Osteocyte (in vitro differentiated cells): ENCODE measurements at places on chromosomes 12 and 14. TPM values are rescaled to one million over a fixed set of nuclear protein-coding genes. Genes with fewer than 3 reads are reported as not detected.
A peak's percentile ranks its signal among the peaks of the same experiment; 100 is the strongest.

SPIC gene
- not detected in 2 replicates for total RNA-seq

SYNDIG1L gene
- total RNA-seq, result 0.26 TPM in 1 of 2 replicates, not detected in the other

INHBC gene
- not detected in 2 replicates for total RNA-seq

ITGB7 gene
- total RNA-seq, result 0.83 TPM in 1 of 2 replicates, not detected in the other

DCAF4 gene
- 14.3 and 17.5 TPM in 2 replicates for total RNA-seq

PLEKHG7 gene
- not detected in 2 replicates for total RNA-seq

GRCh38 chr12:1504304-1504894 lies 90.0 kb downstream of the FBXL14 start:
- H3K4me3 ChIP-seq, result no peak overlapping the region
- H3K27ac ChIP-seq, result no peak overlapping the region
- peaks cover 22% of the 10 kb centered on the region for H3K4me1 ChIP-seq
- H3K27me3 ChIP-seq, result no peaks in the 10 kb centered on the region

- no peaks in the 10 kb centered on the region for H3K27me3 ChIP-seq
- no peak for DNase-seq
- H3K4me1 ChIP-seq, result peaks cover 59% of the 10 kb centered on the region
- H3K4me3 ChIP-seq, result no peak overlapping the region
- no peak overlapping the region for H3K27ac ChIP-seq
- no peaks in the 10 kb centered on the region for H3K36me3 ChIP-seq
These were observed 176.7 kb downstream of the DACT1 start for GRCh38 chr14:58814466-58814865.

DNA sequence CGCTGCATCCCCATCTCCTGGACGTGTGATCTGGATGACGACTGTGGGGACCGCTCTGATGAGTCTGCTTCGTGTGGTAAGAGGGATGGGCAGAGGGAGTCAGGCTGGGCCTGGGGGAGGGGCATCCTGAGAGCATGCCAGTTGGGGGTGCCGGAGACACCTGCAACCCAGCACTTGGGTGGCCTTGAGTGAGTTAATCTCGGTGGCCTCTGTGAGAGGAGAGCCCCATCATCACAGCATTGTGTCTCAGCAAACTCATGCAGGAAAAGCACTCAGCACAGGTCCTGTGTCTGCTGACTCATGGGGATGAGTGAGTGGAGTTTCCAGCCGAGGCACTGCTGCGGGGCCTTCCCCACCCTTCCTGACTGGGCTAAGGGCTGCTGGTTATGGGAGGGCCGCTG lies 19.6 kb upstream of the LRP1-AS start:
- no peak overlapping the region for H3K27ac ChIP-seq
- H3K4me3 ChIP-seq, result no peak overlapping the region
- no peaks in the 10 kb centered on the region for H3K27me3 ChIP-seq
- no peak for DNase-seq

GRCh38 chr12:127231371-127231770 lies 1035.6 kb upstream of the TMEM132C start:
- no peaks in the 10 kb centered on the region for H3K36me3 ChIP-seq
- no peaks in the 10 kb centered on the region for H3K27me3 ChIP-seq
- H3K4me1 ChIP-seq, result peaks cover 8% of the 10 kb centered on the region
- H3K4me3 ChIP-seq, result no peak overlapping the region
- DNase-seq, result no peak

DNA sequence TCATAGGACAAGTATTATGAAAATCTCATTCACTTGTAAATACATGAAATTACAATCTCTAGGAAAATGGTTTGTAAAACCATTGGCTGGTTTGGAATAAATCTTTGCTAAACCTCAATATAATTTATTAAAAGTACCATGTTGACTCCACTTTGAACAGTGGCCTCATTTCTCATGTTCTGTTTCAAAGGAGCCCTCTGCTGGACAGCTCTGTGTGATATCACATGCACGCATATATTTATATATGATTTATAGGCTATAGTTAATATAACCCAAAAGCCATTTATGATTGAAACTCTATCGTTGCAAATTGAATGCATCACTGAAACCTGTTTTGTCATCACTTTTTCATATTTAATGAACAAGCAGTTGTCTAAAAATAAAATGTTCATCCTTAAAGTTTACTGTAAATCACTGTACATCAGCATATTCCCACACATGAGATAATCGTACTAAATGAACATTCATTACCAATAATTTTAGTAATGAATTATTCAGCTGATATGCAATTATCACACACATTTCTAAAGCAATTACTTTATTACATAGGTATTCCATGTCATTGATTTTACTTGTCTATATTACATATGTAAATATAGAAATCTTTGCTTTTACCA lies 493.8 kb downstream of the NPAS3 start:
- DNase-seq, result no peak
- no peaks in the 10 kb centered on the region for H3K4me1 ChIP-seq
- H3K27me3 ChIP-seq, result peaks cover 11% of the 10 kb centered on the region

DNA sequence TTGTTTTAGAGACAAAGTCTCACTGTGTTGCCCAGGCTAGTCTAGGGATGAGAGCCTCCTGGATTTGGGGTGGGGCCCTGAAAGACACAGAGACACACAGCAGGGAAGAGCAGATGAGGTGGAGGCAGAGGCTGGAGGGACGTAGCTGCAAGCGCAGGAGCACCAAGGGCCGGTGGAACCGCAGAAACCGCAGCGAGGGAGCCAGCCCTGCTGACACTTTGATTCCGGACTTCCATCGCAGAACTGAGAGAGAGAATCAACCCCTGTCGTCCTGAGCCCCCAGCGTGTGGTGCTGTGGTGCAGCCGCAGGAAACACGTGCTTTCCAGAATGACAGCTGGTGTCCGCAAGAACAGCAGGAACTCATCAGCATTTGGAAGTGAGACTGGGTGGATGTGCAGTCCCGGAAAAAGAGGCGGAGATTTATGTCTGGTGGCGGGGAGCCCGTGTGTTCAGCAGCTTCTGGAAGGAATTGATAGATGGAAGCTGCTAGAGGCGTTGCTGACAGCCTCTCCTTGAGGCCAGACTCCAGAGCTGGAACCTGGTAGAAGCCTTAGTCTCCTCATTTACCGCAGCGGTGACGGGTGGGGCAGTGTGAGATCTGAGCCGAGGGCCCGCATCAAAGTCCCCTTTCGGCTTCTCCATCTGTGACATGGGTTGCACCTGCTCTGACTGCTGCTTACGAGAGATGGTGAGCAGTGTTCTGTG lies 21.9 kb upstream of the KLC1 start:
- no peaks in the 10 kb centered on the region for H3K27me3 ChIP-seq
- peak overlapping the region; percentile 58 for H3K27ac ChIP-seq

GRCh38 chr12:20232931-20233675 lies 135.2 kb upstream of the PDE3A start:
- no peaks in the 10 kb centered on the region for H3K36me3 ChIP-seq
- no peak overlapping the region for H3K4me3 ChIP-seq
- DNase-seq, result no peak
- no peak overlapping the region for H3K27ac ChIP-seq
- no peaks in the 10 kb centered on the region for H3K4me1 ChIP-seq

GRCh38 chr14:90903101-90903500 lies 86.9 kb upstream of the TTC7B start:
- no peak overlapping the region for H3K27ac ChIP-seq
- H3K4me3 ChIP-seq, result no peak overlapping the region
- H3K4me1 ChIP-seq, result no peaks in the 10 kb centered on the region
- H3K36me3 ChIP-seq, result no peaks in the 10 kb centered on the region
- DNase-seq, result no peak

- DNase-seq, result no peak
- no peak overlapping the region for H3K4me3 ChIP-seq
- no peaks in the 10 kb centered on the region for H3K36me3 ChIP-seq
- H3K4me1 ChIP-seq, result no peaks in the 10 kb centered on the region
These were observed 50.9 kb upstream of the INSM2 start for GRCh38 chr14:35482994-35483515.

GRCh38 chr14:99450266-99450665 lies 30.4 kb downstream of the SETD3 start:
- H3K27me3 ChIP-seq, result no peaks in the 10 kb centered on the region
- DNase-seq, result no peak
- H3K4me3 ChIP-seq, result no peak overlapping the region
- H3K36me3 ChIP-seq, result peaks cover 39% of the 10 kb centered on the region
- H3K27ac ChIP-seq, result no peak overlapping the region

GRCh38 chr14:70935135-70935534 lies 27.9 kb downstream of the PCNX1 start:
- H3K27me3 ChIP-seq, result no peaks in the 10 kb centered on the region
- H3K4me3 ChIP-seq, result no peak overlapping the region
- peaks cover 32% of the 10 kb centered on the region for H3K4me1 ChIP-seq
- peaks cover 4% of the 10 kb centered on the region for H3K36me3 ChIP-seq
- no peak for DNase-seq

- no peak for DNase-seq
- peaks cover 24% of the 10 kb centered on the region for H3K27me3 ChIP-seq
- no peak overlapping the region for H3K4me3 ChIP-seq
- H3K27ac ChIP-seq, result no peak overlapping the region
These were observed 28.4 kb downstream of the LRTM2 start for GRCh38 chr12:1848745-1849144.
